ENCODE measurements at places on chromosomes 3 and 15.

DNA sequence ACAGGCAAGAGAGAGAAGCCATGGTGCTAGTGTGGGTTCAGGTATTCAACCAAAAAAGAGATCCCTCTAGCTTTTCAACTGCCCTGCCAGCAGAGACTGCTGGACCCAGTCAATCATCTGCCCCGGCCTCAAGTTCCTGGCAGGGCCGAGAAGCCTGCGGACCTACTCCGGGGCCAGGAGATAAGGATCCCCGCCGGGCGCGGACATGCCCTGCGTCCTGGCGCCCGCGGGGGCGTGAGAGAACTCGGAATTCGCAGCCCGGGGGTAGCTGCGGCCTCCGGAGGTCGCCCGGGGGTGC, 821 bp upstream of the MAGI1 start:
- DNase-seq = no peak

- no peak for DNase-seq
These were observed 387.3 kb upstream of the RARB start for GRCh38 chr3:25040748-25041147.

DNA sequence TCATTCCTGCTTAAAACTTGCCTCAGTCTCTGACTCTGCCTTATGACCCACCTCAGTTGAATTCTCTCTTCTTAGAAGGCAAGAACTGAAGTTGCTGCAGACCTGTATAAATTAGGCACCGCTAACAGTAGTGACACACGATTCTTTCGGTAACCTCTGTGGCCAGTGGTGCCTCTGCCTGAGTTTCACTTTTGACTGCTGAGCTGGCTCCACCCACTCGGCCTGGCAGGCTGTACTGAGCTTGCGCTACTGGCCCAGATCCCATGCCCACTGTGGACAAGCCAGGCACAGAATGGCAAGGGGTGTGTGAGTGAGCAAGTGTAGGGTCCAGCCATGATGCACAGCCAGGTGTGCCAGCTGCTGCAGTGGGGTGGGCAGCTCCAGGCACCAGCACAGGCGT, 19.1 kb upstream of the EIF1B start:
- DNase-seq = no peak

GRCh38 chr3:28923994-28924393, 356.9 kb upstream of the RBMS3 start:
- DNase-seq = no peak

GRCh38 chr3:96977671-96978070, 163.3 kb downstream of the EPHA6 start:
- DNase-seq = no peak

GRCh38 chr3:126956866-126957650, 25.9 kb upstream of the PLXNA1 start:
- DNase-seq = no peak

DNA sequence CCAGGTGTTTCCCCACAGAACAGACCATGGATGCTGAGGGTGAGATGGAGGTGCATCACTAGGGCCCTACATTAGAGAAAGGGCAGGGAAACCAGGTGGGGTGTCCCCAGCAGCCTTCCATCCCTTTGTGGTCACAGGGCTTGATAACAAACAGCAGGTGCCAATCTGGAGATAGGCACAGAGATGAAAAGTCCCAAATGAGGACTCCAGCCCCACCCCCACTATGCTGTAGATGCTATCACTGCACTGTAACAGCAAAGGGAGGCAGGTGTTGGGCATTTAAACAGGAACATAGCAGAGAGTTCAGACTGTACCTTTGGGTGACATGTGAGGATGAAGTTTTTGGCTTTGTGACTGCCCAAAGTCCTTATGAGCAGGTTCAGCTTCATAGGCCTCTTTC, 21.4 kb downstream of the IL20RB start:
- DNase-seq = no peak

All from spinal cord (tissue), 10 donors.